Ovary (tissue), 10 donors: ENCODE measurements at places on chromosomes 4 and X. TPM values are rescaled to one million over a fixed set of nuclear protein-coding genes. Genes with fewer than 3 reads are reported as not detected.

- no peaks in the 10 kb centered on the region for H3K27me3 ChIP-seq
- H3K27ac ChIP-seq: no peak overlapping the region
- H3K4me3 ChIP-seq: no peak overlapping the region
These were observed 315.3 kb downstream of the MAPK10 start for GRCh38 chr4:86044593-86044985.

GRCh38 chr4:102163404-102164140, 181.7 kb downstream of the SLC39A8 start:
- DNase-seq: no peak
- H3K27ac ChIP-seq: no peak overlapping the region
- H3K27me3 ChIP-seq: no peaks in the 10 kb centered on the region

MAGEA1 gene
- not detected for total RNA-seq

HTN3 gene
- total RNA-seq: not detected

FGFRL1 gene
- total RNA-seq: 59.1 TPM
